ENCODE measurements at places on chromosomes 5 and 9. TPM values are rescaled to one million over a fixed set of nuclear protein-coding genes. Genes with fewer than 3 reads are reported as not detected.

PCDHGB1 gene
- 1.8 TPM for total RNA-seq

FBP2 gene
- not detected for total RNA-seq

JAKMIP2 gene
- total RNA-seq: 15.9 TPM

SYNPO gene
- total RNA-seq: 2.7 TPM

ORM2 gene
- total RNA-seq: not detected

MSX2 gene
- 104 TPM for total RNA-seq

BHMT2 gene
- total RNA-seq: not detected

PKD2L2 gene
- not detected for total RNA-seq

PCDHA1 gene
- total RNA-seq: 0.25 TPM

GABRA6 gene
- total RNA-seq: not detected

CARTPT gene
- not detected for total RNA-seq

CDH9 gene
- total RNA-seq: not detected

PCSK5 gene
- total RNA-seq: 9.6 TPM

VCAN gene
- total RNA-seq: 414 TPM

PDE6A gene
- not detected for total RNA-seq

TPRN gene
- 26.4 TPM for total RNA-seq

KIAA1958 gene
- total RNA-seq: 10.9 TPM
